ENCODE measurements at places on chromosomes 7 and 10.
A peak's percentile ranks its signal among the peaks of the same experiment; 100 is the strongest.

GRCh38 chr10:70250961-70251680 is 17.9 kb upstream of the PPA1 start:
- DNase-seq, result no peak

DNA sequence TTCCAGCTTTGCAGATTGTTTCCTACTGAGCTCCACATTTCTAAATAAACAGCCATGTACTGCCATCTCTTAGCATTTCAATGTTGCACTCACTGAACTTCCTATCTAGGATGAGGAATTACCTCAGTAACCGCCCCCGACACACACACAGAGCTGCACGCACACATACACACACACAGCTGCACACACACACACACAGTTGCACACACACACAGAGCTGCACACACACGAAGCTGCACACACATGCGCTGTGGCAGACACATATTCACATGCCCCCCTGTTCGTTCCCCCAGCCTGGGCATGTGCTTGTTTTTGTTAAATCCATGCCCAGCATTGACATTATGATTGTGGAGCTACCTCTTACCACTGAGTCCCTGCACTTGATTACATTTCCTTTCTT is 39.6 kb upstream of the CNPY1 start:
- DNase-seq, result no peak

- peak; percentile 65 for DNase-seq
Measured at GRCh38 chr10:114045136-114046086, 1.7 kb downstream of the ADRB1 start.

DNA sequence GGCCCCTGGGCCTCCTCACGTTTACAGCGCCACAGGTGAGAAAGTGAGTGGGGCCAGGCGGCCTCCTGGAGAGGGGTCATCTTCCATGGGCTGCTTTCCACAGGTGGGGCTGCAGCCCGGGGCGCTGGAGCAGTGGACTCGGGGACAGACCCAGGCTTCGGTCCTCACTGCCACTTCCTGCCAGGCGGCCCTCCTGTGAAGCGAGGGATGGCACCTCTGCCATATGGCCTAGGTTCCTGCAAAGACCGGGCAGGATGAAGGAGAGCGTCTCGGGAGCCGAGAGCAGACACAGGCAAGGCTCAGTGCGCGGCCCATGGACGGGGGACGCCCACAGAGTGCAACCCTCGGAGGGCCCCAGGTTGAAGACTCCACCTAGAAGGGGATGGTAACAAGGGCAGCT is 106.8 kb downstream of the MAD1L1 start:
- no peak for DNase-seq

- DNase-seq, result no peak
Measured at GRCh38 chr7:44265728-44266127, 59.7 kb downstream of the CAMK2B start.

All from sciatic nerve (tissue), 2 donors.